Ureter (tissue), 1 donor: ENCODE measurements at places on chromosomes 1 and 21.
A peak's percentile ranks its signal among the peaks of the same experiment; 100 is the strongest.

DNA sequence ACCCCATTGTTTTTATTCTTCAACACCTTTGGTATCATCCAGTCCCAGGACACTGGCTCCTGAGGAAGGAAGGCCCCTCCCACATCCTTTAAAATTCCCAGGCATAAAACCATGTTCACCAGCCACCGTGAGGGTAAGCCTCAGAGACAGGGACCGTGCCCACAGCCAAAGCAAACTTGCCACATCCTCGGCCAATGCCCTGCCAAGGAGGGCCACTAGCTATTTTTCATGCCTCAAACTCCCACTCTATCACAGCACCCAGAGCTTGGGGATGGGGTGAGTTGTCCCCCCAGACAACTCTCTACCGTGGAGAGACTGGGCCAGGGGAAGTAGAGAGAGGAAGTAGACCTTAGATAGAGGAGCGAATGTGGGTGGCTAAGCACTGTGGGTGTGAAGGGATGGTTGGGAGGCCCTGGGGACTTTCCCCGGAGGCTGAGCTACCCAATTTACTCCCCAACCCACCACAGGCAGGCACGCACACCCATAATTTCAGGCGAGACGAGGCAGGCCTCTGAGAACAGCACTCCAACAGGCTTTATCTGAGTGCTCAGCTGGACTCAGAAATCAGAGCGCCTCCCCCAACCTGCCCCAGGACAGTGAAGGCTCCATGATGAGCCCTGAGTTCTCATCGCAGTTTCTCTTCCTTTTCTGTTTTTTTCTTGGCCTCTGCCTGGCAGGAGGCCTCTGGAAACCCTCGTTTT, 15.9 kb upstream of the BTG2 start:
- peak; percentile 73 for DNase-seq

- no peak for DNase-seq
Measured at GRCh38 chr1:62407398-62408009, 29.3 kb upstream of the USP1 start.

DNA sequence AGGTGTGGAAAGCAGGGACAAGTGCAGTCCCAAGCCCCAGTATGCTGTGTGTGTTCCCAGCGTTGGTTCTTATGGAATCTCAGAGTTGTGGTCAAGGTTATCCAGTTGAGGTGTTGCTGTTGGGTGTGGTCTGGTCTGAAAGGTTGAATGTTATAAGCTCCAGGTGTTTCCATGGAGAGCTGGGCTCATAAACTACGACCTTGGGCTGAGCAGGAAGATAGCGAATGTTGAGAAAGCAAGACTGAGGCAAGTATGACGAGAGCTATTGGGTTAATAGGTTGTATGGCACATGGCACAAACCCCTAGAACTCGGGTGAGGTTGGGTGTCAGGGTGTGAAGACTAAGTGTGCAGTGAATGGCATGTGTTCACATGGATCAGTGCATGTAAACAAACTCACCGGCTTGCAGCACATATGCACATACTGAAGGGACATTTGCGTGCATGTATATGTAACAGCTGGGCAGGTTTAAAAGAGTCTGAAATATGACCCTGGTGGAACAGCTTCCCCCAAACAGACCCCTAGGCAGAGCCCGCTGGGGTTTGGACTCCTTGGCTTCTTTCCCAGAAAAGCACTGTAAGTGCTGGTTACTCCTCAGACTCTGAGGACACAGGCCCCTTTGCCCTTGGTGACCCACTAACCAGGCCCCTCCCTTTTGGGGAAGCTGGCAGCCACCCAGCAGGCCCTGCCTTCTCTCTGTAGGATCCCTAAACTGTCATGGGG, 117.5 kb downstream of the NAV1 start:
- DNase-seq, result no peak

- DNase-seq, result no peak
Measured at GRCh38 chr1:49397086-49397485, 620.4 kb upstream of the BEND5 start.

- DNase-seq, result no peak
Measured at GRCh38 chr1:110135666-110136065, 14.6 kb upstream of the SLC6A17 start.

DNA sequence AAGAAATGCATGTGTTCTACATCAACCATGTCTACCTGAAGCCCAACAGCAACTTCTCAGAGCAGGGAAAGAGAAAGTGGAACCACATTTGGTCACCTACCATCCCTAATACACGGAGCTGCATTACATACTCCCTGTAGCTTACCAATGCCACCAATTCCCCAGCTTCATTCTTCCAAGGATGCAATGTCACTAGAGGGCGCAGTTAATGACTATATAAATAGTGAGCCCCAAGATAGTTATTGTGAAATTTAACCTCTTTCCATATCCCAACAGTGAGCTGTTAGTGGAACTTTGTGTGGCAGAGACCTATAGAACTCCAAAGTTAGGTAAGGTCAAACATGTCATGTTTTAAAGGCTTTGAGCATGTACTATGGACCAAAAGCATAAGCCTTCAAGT, 618.3 kb downstream of the SMYD3 start:
- no peak for DNase-seq

- no peak for DNase-seq
Measured at GRCh38 chr1:27436204-27437159, 44.1 kb downstream of the GPR3 start.

GRCh38 chr1:109535971-109536491, 3.6 kb upstream of the GPR61 start:
- no peak for DNase-seq

DNA sequence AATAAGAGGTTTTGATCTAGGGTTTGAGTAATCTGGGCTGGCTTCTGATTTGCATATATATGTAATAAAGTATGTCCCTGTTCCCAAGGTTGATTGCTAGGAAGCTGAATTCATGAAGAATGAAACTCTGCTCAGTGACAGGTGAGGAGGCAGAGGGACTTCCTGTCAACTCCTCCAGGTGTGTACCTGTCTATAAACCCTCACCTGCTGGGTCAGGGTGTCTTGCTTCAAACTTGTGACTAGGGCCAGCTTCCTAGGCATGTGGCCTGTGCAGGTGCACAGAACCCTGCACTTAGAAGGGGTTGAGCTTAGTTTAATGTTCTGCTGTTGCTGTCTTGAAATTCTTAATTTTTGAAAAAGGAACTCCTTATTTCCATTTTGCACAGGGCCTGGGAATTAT, 21.1 kb downstream of the OLFML3 start:
- DNase-seq, result no peak

DNA sequence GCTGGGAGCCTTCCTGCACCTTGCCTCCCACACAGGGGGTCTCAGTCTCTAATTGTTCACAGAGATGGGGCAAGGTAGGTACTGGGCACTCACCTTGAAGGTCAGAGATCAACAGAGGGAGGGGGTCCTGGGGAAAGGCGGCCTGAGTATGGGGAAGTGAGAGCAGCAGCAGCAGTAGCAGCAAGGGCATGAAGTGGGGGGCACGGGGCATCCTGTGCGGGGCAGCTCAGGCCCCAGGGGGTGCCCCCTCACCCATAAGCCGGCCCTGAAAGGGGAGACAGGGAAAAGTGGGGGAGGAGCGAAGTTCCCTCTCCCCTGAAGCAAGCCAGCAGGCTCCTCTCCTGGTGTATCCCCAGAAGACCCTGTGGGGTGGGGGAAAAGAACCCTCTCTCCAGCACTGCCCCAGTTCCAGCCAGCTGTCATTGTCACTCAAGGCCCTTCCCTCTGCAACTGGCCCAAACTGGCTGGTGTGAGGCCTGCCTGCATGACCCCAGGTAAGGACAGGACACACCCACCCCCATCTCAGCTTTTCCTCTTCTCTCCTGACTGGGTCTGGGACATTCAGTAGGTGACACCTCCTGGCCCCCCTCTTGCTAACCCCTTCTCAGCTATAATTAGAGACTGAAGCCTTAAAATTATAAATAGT, 3.9 kb downstream of the SEMA6C start:
- no peak for DNase-seq

DNA sequence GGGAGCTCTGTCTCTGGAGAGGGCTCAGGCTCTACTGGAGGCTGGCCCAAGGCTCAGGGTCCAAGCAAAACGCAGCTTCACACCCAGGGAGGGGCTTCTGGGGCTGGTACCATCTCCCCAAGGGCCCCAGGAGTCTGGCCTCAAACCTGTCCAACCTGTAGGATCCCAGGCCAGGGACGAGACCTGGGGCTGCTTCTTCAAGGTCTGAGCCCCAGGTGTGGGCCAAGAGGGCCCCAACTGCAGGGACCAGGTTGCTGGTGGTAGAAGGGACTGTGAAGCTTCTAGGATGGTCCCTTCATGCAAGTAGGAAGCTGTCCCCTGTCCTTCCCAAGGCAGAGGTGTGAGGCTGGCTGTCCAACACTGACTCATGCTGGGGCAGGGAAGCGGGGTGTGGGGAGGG, 7.8 kb upstream of the MMEL1 start:
- no peak for DNase-seq

DNA sequence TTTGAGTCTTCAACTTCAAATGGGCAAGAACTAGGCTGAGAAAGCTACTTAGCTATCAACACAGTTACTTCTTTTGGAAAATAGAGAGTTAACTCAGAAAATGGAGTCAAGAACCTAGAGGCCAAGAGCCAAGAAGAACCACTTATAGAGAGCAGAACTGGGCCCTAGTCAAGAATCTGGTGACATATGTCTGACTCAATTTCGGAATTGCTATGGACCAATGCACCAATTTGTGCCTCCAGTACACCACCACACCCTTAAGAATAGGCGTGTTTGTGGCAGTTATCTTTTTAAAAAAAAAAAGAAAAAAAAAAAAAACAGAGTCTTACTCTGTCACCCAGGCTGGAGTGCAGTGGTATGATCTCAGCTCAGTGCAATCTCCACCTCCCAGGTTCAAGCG, 7.8 kb downstream of the S100A2 start:
- no peak for DNase-seq

GRCh38 chr1:37290718-37291117, 183.7 kb upstream of the ZC3H12A start:
- DNase-seq, result no peak

- DNase-seq, result peak; percentile 58
Measured at GRCh38 chr1:64505232-64505943, 35.5 kb downstream of the CACHD1 start.

- no peak for DNase-seq
Measured at GRCh38 chr1:61956784-61957183, 214.5 kb downstream of the PATJ start.

- no peak for DNase-seq
Measured at GRCh38 chr1:7608628-7609305, 162.3 kb upstream of the VAMP3 start.

- DNase-seq, result no peak
Measured at GRCh38 chr1:187010571-187011309, 182.0 kb downstream of the PLA2G4A start.

DNA sequence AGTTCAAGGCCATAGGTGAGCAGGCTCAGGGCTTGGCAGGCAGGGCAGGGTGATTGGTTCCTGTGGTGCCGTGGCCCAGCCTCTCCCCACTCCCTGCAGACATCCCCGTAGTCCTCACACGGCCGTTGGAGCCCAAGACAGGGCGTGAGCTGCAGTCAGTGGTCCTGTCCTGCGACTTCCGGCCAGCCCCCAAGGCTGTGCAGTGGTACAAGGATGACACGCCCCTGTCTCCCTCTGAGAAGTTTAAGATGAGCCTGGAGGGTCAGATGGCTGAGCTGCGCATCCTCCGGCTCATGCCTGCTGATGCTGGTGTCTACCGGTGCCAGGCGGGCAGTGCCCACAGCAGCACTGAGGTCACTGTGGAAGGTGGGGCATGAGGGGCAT, 71.9 kb downstream of the OBSCN start:
- DNase-seq, result no peak
